OCI-LY7 (cell line): ENCODE measurements at places on chromosomes 13 and 19. TPM values are rescaled to one million over a fixed set of nuclear protein-coding genes. Genes with fewer than 3 reads are reported as not detected.

Gene KLK3
- total RNA-seq = not detected in 2 replicates

Gene KLF2
- total RNA-seq = 6.2 and 8.2 TPM in 2 replicates

Gene GIPC3
- not detected in 2 replicates for total RNA-seq

Gene KLC3
- not detected in 2 replicates for total RNA-seq
